ENCODE measurements at places on chromosomes 2 and 18. TPM values are rescaled to one million over a fixed set of nuclear protein-coding genes. Genes with fewer than 3 reads are reported as not detected.
A peak's percentile ranks its signal among the peaks of the same experiment; 100 is the strongest.

Gene CRYGD
- total RNA-seq, result not detected

Gene NEB
- 0.31 TPM for total RNA-seq

Gene MEIS1
- total RNA-seq, result not detected

Gene GALNT14
- 0.62 TPM for total RNA-seq

Gene CYP1B1
- total RNA-seq, result 19.4 TPM

DNA sequence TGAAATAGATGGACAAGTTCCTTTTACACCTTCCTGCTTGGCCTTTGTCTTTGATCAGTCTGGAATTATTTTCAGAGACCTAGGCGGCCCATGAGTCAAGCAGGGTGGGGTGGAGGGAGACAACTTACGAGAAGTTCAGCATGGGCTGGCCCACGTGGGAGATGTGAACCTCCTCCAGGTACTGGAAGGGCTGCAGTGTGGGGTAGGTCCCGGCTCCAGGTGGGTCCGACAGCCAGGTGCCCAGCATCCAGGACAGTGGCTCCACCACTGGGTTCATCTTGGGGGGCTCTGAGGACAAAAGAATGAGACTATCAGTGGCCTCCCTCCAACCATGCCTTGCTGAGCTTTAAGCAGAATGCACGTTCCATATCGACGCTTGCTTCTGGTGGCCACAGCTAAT lies 30.8 kb downstream of the THAP4 start:
- no peak for DNase-seq

DNA sequence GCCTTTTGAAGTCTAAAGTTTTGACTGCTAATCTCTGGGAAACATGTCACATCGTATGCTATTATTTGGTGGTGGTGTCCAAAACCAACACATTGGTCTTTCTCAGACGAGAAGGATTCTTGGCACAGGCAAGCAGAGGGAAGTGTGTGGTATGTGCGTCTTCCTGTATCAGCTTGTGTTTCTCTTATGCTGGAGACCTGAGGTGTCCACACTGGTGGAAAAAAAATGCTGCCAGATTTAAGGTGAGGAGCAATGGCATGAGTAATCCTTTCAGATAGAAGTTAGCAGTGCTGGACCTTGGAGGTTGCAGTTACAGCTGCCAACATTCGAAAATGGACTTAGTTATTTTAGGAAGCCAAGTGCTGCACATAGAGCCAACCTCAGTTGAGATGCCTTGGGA lies 11.7 kb upstream of the FHL2 start:
- DNase-seq, result no peak

- DNase-seq, result no peak
These were observed 262.3 kb downstream of the TRIB2 start for GRCh38 chr2:12979066-12979465.

DNA sequence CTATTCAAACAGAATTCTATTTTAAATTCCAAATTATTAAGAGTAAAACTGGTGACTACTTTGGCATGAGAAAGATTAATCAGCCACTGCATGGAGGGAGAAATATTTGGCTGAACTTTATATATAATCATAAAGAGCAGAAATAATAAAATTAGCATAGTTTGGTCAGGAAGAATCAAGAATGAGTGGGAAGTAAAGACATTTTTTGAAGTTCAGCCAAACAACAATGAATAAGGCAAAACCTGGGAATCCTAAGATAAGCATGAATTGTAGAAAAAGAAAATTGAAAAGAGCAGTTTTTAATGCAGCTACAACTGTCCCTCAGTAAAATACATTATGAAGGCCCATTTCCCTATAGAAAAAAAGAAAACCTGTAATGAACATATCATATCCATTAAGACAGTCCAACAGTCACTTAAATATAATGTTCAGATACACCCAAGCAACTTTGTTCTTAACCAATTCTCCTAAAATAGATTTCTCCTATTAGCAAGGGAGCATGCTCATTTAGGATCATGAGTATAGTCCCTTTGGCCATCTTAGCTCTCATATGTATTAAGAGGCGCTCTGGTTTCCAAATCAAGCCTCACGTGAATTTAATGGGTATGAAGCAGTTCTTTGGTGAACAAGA lies 6.5 kb downstream of the TMEM17 start:
- DNase-seq, result no peak

- DNase-seq, result no peak
These were observed 33.3 kb downstream of the ANTXR1 start for GRCh38 chr2:69046221-69046662.

DNA sequence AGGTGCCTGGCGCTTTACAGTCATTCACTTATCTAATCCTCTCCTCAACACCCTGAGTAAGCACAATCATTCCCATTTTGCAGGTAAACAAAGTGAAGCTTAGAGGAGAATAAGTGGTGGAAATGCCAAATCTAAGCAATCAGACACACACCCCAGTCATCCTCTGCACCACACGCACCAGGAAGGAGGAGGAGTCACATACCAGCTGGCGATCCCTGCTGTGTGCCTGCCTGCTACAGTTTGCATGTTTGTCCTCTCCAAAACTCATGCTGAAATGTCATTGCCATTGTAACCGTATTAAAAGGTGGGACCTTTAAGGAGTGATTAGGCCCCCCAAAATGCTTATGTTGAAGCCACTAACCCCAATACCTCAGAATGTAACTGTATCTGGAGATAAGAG lies 93.7 kb downstream of the LOXHD1 start:
- no peak for DNase-seq

DNA sequence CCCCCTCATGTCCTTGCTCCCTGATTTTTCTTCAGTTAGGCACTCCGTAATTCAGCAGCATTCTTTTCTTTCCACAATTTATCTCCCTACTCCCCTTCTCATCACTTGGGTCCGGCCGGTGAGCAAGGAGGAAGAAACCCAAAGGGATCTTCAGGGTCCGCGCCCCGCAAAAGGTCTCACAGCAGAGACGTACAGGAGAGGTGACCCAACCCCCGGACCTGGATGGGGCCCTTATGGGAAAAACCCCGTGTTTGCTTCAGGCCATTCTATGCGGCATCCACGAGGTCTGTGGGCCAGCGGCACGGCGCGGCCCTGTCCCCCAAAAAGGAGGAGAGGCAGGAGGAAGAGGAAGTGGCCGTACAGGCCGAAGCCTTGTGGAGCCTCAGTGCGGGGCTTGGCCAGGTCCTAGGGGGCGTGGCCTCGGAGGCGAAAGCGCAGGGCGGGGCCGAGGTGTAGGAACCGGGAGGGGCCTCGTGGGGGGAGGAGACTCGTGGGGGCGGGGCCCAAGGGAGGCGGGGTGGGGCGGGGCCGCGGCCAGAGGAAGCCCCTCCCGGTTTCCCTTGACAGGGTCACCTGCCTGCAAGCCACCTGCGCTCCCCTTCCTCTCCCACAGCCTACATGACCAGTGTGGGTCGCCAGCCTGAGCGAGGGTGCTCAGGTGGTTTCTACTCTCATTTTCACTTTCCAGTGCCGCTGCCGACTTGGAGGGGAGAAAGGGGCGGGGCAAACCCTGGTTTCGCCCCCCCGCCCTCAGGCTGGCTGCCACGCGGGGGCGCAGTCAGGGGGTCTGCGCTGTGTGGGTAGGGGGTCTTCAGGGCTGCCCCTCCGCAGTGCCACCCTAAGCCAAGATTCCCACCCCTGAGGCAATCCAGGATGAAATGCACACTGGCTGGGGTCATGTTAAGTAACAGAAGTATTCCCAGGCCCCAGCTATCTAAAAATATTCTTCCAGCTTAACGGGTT lies 156.4 kb upstream of the XPO1 start:
- peak; percentile 81 for DNase-seq

- DNase-seq, result no peak
These were observed 5.7 kb upstream of the TMEM178A start for GRCh38 chr2:39659765-39660611.

- no peak for DNase-seq
These were observed 93.3 kb downstream of the HS1BP3 start for GRCh38 chr2:20557635-20558034.

GRCh38 chr2:12998685-12999084 lies 281.9 kb downstream of the TRIB2 start:
- DNase-seq, result no peak

Data from CD8-positive, alpha-beta memory T cell (primary cell).